ENCODE measurements at places on chromosomes 12 and 14.

DNA sequence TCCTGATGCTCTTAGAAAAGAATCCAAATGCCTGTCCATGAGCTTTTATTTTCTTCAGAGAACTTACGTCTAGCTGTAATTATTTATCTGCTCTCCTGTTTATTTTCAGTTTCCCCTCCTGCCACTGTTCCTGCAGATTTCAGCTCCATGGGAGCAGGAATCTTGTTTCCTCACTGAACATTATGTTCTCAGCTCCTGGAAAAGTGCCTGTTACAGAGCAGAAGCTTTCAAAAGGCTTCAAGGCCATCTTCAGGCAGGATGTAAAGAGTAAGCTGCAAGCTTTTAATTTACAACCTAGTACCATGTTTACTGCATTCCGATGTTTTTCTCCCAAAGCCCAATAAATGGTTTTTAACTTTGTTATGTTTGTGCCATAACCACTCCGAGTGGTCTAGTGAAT lies 98.4 kb upstream of the BTG1 start:
- DNase-seq, result no peak
- no peaks in the 10 kb centered on the region for H3K36me3 ChIP-seq
- H3K27ac ChIP-seq, result no peak overlapping the region
- no peaks in the 10 kb centered on the region for H3K27me3 ChIP-seq
- H3K4me1 ChIP-seq, result no peaks in the 10 kb centered on the region

GRCh38 chr14:53871951-53872350 lies 84.7 kb downstream of the BMP4 start:
- H3K27me3 ChIP-seq, result no peaks in the 10 kb centered on the region
- DNase-seq, result no peak
- no peaks in the 10 kb centered on the region for H3K4me1 ChIP-seq

DNA sequence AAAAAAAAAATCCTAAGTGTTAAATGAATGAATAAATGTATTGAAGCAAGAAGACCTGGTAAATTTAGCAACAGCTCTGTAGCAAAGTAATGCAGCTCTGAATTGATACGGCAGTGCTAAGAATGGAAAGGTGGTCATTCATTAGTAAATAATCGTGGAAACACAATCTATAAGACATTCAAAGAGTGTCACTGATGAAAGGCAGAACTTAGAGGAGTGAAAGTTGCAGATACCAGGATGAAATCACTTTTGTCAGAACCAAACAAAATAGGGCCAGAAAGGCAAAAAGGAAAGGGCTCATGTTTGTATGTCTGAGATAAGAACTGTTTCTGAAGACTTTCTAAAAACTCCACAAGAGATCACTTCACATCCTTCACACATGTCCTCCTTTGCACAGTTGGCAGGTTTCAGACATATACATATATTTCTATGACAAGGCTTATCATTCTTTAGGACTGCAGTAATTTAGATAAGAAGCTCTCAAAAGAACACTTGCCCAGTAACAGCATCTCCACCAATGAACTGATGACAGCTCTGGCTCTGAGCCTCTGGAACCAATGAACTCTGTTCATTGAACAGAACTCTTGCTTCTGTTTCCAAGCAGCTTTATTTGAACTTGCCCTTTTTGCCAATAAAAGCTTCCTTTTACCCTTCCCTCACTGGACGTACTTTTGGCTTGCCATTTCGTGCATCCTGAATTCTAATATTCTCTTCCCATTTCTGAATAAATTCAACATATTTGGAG lies 4.2 kb upstream of the LRR1 start:
- DNase-seq, result no peak
- H3K36me3 ChIP-seq, result no peaks in the 10 kb centered on the region
- no peaks in the 10 kb centered on the region for H3K4me1 ChIP-seq
- H3K4me3 ChIP-seq, result no peak overlapping the region
- no peak overlapping the region for H3K27ac ChIP-seq
- no peaks in the 10 kb centered on the region for H3K27me3 ChIP-seq

GRCh38 chr14:69643430-69644200 lies 32.2 kb downstream of the SUSD6 start:
- peaks cover 11% of the 10 kb centered on the region for H3K4me1 ChIP-seq
- no peaks in the 10 kb centered on the region for H3K36me3 ChIP-seq
- no peak overlapping the region for H3K4me3 ChIP-seq
- DNase-seq, result no peak
- H3K27me3 ChIP-seq, result no peaks in the 10 kb centered on the region

GRCh38 chr12:51508285-51508684 lies 82.7 kb upstream of the SCN8A start:
- no peak overlapping the region for H3K4me3 ChIP-seq
- no peak overlapping the region for H3K27ac ChIP-seq
- no peaks in the 10 kb centered on the region for H3K27me3 ChIP-seq
- no peaks in the 10 kb centered on the region for H3K36me3 ChIP-seq

GRCh38 chr12:23108957-23109356 lies 484.0 kb downstream of the ETNK1 start:
- no peaks in the 10 kb centered on the region for H3K4me1 ChIP-seq
- H3K36me3 ChIP-seq, result no peaks in the 10 kb centered on the region
- H3K27ac ChIP-seq, result no peak overlapping the region
- no peak overlapping the region for H3K4me3 ChIP-seq
- no peak for DNase-seq
- no peaks in the 10 kb centered on the region for H3K27me3 ChIP-seq

GRCh38 chr12:55972911-55973598 lies 823 bp upstream of the RAB5B start:
- H3K36me3 ChIP-seq, result no peaks in the 10 kb centered on the region
- peaks cover 3% of the 10 kb centered on the region for H3K4me1 ChIP-seq
- no peaks in the 10 kb centered on the region for H3K27me3 ChIP-seq
- H3K27ac ChIP-seq, result peak overlapping the region; percentile 78

- H3K27me3 ChIP-seq, result no peaks in the 10 kb centered on the region
- no peak overlapping the region for H3K4me3 ChIP-seq
- no peaks in the 10 kb centered on the region for H3K36me3 ChIP-seq
These were observed 72.0 kb upstream of the DBX2 start for GRCh38 chr12:45122768-45123380.

DNA sequence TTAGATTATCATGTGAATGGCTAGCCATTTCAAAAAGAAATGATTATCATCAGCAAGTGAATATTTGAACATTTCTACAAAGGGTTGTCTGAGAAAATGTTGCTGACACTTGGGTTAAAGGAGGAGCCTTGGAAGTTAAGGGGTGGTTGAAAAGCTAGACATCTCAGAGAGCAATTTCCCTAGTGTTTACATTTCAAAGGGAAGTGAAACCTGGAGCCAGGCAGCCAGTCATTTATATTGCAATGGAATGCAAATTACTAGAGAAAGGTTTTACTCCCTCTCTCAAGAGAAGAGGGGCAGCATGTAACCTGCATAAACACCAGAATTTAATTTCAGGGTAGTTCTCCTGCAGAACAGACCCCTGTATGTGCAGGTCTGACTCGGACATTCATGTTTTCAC lies 279.0 kb downstream of the SLC16A7 start:
- H3K36me3 ChIP-seq, result no peaks in the 10 kb centered on the region
- no peak overlapping the region for H3K4me3 ChIP-seq
- peaks cover 4% of the 10 kb centered on the region for H3K27me3 ChIP-seq
- no peak for DNase-seq
- H3K4me1 ChIP-seq, result no peaks in the 10 kb centered on the region

DNA sequence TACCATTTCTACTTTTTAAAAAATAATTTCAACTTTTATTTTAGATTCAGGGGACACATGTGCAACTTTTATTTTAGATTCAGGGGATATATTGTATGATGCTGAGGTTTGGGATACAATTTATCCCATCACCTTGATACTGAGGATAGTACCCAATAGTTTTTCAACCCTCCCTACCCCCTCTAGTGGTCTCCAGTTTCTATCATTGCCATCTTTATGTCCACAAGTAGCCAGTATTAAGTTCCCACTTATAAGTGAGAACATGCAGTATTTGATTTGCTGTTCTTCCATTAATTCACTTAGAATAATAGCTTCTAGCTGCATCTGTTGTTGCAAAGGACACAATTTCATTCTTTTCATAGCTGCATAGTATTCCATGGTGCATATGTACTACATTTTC lies 162.5 kb downstream of the ANKS1B start:
- H3K27ac ChIP-seq, result no peak overlapping the region
- H3K4me1 ChIP-seq, result no peaks in the 10 kb centered on the region
- H3K36me3 ChIP-seq, result no peaks in the 10 kb centered on the region
- no peak for DNase-seq
- no peaks in the 10 kb centered on the region for H3K27me3 ChIP-seq
- H3K4me3 ChIP-seq, result no peak overlapping the region

DNA sequence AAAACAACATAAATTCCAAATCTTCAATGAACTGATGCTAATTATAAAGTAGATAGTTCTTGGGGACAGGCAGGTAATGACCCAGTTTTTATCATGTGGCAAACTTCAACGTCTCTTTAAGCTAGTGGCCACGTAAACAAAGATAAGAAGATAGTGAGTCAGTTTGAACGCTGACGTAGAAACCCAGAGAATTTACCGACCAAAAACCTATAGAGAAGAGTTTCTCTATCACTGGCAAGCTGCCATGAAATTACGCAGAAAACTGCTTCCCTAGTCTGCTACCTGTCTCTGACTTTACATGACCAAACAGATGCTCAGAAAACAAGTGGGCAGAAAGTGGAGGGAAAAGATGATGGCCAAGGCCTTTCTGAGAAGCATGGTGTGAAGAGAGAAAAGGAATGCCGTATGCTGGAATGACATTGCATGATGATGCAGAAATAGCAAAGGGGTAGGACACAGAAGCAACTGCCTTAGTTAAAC lies 136.3 kb downstream of the ITPR2 start:
- no peaks in the 10 kb centered on the region for H3K27me3 ChIP-seq
- peaks cover 4% of the 10 kb centered on the region for H3K36me3 ChIP-seq
- DNase-seq, result no peak
- H3K4me1 ChIP-seq, result no peaks in the 10 kb centered on the region
- H3K4me3 ChIP-seq, result no peak overlapping the region

DNA sequence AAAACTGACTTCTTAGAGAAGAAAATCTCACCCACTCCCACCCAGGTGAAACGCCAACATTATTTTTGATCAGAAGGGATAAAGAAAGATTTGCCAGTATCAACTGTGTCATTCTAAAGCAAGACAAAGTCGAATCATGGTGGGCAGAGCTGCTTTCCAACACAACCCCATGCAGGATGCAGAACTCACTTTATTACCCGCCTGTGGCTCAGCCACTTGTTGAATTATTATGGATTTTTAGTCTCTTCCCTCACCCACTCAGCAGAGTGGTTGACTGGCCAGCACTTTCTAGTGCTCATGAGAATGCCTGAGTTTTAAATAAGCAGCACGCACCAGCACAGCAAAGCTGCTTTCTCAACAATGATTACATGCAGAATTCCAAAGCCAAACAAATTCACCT lies 32.1 kb downstream of the CRACR2A start:
- DNase-seq, result no peak
- no peaks in the 10 kb centered on the region for H3K27me3 ChIP-seq

GRCh38 chr14:76022991-76023390 lies 37.4 kb downstream of the IFT43 start:
- H3K27me3 ChIP-seq, result no peaks in the 10 kb centered on the region
- no peak overlapping the region for H3K27ac ChIP-seq
- no peaks in the 10 kb centered on the region for H3K36me3 ChIP-seq
- no peak for DNase-seq
- no peak overlapping the region for H3K4me3 ChIP-seq
- no peaks in the 10 kb centered on the region for H3K4me1 ChIP-seq
